ENCODE measurements at places on chromosomes 3 and 15. TPM values are rescaled to one million over a fixed set of nuclear protein-coding genes. Genes with fewer than 3 reads are reported as not detected.

DNA sequence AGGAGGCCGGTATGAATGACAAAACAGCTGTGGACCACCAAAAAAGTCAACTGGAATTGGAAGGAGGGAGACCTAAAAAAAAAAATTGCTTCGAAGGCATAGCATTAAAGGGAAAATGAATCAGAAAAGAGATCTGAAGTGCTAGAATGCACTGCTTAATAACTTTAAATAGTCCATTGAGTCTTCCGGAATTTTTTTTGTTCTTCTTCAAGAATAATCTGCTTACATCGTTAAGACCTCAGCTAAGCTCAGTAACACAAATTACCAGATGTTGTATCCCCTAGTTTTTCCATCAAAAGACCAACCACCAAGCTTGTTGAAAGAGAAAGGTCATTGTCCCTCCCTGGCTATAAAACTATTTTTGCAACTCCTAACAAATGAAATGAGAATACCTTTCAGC lies 560.5 kb downstream of the NR2F2 start:
- no peak overlapping the region for H3K27ac ChIP-seq
- H3K4me1 ChIP-seq = peaks cover 15% of the 10 kb centered on the region
- peak overlapping the region; percentile 79 for H3K4me3 ChIP-seq
- H3K36me3 ChIP-seq = no peaks in the 10 kb centered on the region

Gene TM2D3
- 98.5 TPM for total RNA-seq

GRCh38 chr3:52248816-52249547 lies 3.4 kb downstream of the PPM1M start:
- H3K4me3 ChIP-seq = peak overlapping the region; percentile 91
- peaks cover 59% of the 10 kb centered on the region for H3K36me3 ChIP-seq
- DNase-seq = no peak
- no peaks in the 10 kb centered on the region for H3K27me3 ChIP-seq
- peaks cover 91% of the 10 kb centered on the region for H3K4me1 ChIP-seq

Gene CLDN16
- not detected for total RNA-seq

Gene POTEB
- not detected for total RNA-seq

DNA sequence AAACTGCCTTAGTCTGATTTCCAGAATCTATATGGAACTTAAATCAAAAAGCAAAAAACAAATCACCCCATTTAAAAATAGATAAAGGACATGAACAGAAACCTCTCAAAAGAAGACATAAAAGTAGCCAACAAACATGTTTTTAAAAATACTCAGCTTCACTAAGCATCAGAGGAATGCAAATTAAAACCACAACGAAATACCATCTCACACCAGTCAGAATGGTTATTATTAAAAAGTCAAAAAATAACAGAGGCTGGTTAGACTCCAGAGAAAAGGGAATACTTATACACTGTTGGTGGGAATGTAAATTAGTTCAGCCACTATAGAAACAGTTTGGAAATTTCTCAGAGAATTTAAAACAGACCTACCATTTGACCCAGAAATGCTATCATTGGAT lies 367.9 kb downstream of the ZIC4 start:
- no peaks in the 10 kb centered on the region for H3K36me3 ChIP-seq
- no peak overlapping the region for H3K27ac ChIP-seq
- no peak overlapping the region for H3K4me3 ChIP-seq
- no peak for DNase-seq
- H3K27me3 ChIP-seq = no peaks in the 10 kb centered on the region
- H3K4me1 ChIP-seq = no peaks in the 10 kb centered on the region

DNA sequence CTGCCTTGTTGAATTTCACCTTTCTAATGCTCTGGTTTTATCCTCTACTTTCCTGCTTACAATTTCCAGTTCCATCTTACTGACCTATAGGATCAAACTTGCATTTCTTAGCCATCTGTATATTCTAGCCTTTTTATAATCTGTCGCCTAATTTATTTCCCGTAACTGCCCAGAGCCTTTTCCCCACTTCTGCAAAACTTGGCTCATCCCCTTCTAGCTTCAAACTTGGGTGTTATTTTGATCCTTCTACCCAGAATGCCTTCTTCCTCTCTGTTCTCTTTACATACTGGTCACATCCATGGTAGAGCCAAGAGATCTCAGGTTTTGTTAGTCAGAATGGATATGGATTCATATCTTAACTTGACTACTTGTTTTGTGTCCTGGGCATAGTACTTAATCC lies 2.6 kb downstream of the SACM1L start:
- H3K27me3 ChIP-seq = no peaks in the 10 kb centered on the region
- no peak for DNase-seq
- H3K36me3 ChIP-seq = peaks cover 14% of the 10 kb centered on the region
- peak overlapping the region; percentile 96 for H3K4me3 ChIP-seq

DNA sequence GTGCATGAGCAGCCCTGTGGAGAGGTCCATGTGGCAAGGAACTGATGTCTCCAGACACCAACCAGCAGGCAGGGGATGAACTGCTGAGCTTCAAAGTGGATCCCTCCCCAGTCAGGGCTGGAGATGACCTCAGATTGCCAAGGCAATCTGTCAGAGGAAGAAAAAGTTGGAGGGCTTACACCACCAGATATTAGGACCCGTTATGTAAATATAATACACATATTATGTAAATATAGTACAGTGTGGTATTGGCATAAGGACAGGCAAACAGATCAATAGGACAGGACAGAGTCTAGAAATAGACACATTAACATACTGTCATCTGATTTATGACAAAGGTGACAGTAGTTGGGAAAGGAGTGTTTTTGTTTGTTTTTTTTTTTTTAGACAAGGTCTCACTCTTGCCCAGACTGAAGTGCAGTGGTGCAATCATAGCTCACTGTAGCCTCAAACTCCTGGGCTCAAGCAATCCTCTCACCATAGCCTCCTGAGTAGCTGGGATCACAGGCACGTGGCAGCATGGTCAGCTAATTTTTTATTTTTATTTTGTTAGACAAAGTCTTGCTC lies 18.0 kb upstream of the RAB7A start:
- no peaks in the 10 kb centered on the region for H3K27me3 ChIP-seq
- H3K4me3 ChIP-seq = no peak overlapping the region
- DNase-seq = no peak

DNA sequence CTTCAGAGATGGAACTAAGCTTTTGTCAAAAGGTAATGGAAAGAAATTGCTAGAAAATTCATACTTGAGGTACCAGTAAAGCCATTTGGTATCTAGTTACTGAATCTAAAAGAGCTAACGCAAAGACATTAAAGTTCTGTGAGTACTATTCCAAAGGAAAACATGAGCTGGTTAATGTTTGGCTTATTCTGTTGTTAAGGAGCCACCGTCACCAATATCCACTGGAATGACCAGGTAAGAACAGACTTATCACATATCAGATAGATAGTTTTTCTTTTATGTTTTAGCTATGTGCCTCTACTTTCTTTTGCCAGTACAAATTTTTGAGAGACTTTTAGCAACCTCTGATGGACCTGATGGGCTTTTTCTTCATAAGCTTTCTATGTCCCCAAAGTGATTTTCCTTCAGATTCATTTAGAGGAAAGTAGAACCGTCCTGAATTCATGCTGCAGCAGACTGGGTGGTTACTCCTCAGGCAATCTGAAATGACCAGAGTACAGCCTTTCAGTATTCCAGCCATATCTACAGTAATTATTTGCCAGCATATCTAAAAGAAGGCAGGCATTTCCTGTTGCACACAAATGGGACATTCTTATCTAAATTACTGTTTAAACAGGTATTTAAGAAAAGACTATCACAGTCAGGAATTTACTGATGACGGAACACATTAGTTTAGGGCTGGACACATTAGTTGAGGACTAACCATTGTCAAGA lies 274.1 kb downstream of the MECOM start:
- no peak for DNase-seq
- H3K4me3 ChIP-seq = no peak overlapping the region
- peaks cover 8% of the 10 kb centered on the region for H3K27me3 ChIP-seq
- H3K36me3 ChIP-seq = no peaks in the 10 kb centered on the region
- H3K4me1 ChIP-seq = no peaks in the 10 kb centered on the region

DNA sequence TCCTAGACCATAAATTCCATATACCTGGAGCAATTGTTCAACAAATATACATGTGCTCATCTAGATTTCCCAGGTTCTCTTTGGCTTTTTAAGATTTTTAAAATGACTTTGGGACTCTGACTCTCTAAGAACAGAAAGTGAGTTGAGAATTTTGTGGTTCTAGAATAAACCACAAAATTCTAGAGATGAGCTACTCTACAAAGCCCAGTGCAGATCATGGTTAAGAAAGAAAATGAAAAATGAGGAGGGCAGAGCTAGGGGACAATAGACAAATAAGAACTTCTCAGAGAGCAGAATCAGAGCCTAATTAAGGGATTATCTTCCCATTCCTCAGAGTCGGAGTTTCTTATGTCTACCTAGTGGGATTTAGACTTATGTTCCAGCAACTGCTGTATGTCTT lies 694.7 kb downstream of the ZNF385D start:
- H3K27ac ChIP-seq = no peak overlapping the region
- no peaks in the 10 kb centered on the region for H3K36me3 ChIP-seq
- no peak for DNase-seq

DNA sequence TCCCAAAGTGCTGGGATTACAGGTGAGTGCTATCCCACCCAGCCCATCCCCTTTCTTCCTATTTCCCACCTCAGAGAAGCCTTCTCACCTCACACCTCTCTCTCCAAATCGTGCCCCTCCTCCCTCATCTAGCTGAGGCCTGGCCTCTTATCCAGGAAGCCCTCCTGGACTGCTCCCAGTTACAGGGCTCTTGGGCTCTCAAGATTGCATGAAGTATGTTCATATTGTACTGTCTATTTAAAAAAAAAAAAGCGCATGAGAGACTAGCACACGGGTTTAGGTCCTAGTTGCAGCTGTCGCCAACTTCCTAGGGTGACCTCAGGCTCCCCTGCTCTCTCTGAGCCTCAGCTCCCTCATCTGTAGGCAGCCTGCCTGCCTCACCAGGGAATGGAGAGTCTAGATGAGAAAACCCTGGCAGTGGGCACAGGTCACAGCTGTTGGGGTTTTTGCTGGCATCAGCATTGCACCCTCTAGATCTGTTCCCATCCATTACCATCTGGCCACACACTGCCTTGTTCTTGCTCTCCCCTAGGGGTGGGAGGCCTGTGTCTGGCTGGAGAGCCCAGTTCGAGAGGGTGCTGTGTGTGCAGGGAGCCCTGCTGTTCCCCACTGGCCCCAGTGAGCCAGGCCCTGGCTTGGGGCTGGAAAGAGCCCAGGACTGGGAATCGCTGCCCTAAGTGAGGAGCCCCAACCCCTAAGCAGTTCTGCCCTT lies 24.2 kb upstream of the C15orf39 start:
- H3K36me3 ChIP-seq = no peaks in the 10 kb centered on the region
- peaks cover 42% of the 10 kb centered on the region for H3K27me3 ChIP-seq
- H3K27ac ChIP-seq = peak overlapping the region; percentile 17
- H3K4me1 ChIP-seq = peaks cover 27% of the 10 kb centered on the region
- peak overlapping the region; percentile 36 for H3K4me3 ChIP-seq

- H3K4me3 ChIP-seq = no peak overlapping the region
- no peaks in the 10 kb centered on the region for H3K4me1 ChIP-seq
- DNase-seq = no peak
- peaks cover 6% of the 10 kb centered on the region for H3K27me3 ChIP-seq
Observed at GRCh38 chr3:62421207-62421606, 47.9 kb upstream of the FEZF2 start.

All from naive thymus-derived CD8-positive, alpha-beta T cell (primary cell).